Activated naive CD8-positive, alpha-beta T cell treated with anti-CD3 and anti-CD28 coated beads for 36 hours (primary cell): ENCODE measurements at places on chromosomes 4 and X.

DNA sequence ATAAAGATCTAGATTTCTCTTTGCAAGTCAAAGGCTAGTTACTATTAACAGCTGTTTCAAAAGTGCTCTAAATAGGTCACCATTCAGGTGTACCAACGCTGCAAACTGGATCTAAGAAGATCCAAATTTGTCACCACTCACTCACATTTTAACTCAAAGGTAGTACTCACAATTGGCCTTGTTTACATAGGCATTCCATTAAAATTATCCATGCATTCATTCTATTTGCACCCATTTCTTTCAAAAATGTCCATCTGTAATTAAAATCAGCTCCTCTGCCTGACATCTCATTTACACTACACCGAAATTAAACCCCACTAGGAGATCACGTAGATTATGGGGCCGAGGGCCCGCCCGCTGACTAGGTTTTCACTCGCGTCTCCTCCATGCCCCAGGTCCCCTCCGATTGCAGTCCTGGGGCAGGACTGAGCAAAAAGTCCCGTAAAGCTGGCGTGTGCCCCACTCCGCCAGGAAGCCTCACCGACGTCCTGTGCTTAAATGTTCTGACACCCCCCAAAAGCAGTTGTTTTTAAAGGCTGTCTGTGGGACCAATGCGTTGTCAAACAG lies 1.3 kb upstream of the ING2 start:
- peak overlapping the region; percentile 91 for H3K4me3 ChIP-seq
- no peak for DNase-seq
- H3K27ac ChIP-seq: peak overlapping the region; percentile 98

GRCh38 chr4:8252301-8253173 lies 17.0 kb upstream of the HTRA3 start:
- no peak overlapping the region for H3K4me3 ChIP-seq
- no peak for DNase-seq
- no peaks in the 10 kb centered on the region for H3K36me3 ChIP-seq
- H3K27ac ChIP-seq: no peak overlapping the region
- H3K27me3 ChIP-seq: no peaks in the 10 kb centered on the region

- H3K36me3 ChIP-seq: no peaks in the 10 kb centered on the region
- no peaks in the 10 kb centered on the region for H3K27me3 ChIP-seq
- no peaks in the 10 kb centered on the region for H3K4me1 ChIP-seq
- no peak overlapping the region for H3K4me3 ChIP-seq
Observed at GRCh38 chr4:176611951-176612350, 180.8 kb downstream of the VEGFC start.

DNA sequence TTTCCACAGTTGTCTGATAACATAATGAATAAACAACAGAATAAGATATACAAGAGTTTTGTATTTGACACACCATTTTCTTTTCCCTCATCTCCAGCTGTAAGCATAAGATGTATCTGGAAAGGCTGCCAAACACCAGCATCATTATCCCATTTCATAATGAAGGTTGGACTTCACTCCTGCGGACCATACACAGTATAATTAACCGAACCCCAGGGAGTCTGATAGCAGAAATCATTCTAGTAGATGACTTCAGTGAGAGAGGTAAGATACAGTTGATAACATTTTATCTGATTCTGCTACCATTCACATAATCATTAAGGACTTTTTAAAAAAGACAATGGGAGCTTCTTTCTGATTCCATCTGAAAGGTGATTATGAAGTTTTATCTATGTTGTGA lies 535.2 kb downstream of the GALNTL6 start:
- no peaks in the 10 kb centered on the region for H3K27me3 ChIP-seq
- no peaks in the 10 kb centered on the region for H3K36me3 ChIP-seq
- H3K4me1 ChIP-seq: no peaks in the 10 kb centered on the region
- H3K27ac ChIP-seq: no peak overlapping the region
- no peak for DNase-seq

DNA sequence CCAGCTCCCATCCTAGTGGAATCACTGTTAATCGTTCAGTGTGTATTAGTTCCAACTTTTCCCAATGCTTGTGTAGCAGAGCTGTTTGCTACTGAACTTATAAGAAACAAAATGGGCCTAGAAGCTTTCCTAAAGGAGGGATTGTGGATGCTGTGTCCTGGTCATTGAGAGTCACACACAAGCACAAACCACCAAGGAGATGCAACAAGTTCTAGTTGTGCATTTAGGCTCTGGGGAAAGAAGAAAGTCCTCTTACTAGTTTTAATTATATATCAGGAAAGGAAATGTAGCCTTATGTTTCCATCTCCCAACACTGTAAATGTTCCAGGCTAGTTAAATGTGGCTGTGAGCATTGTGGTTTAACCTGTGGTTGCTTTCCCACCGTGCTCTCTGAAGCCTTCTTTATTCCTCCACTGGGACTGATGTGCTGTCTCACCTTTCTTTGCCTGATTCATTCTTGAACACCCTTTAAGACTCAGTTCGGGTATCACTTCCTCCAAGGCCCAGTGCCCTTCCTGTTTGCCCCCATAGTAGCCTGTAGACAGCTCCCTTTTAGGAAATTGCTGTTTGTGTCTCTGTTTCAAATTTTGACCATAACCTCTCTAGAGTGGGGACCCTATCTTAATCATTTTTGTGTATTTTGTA lies 34.3 kb downstream of the ATP10D start:
- DNase-seq: no peak
- no peaks in the 10 kb centered on the region for H3K27me3 ChIP-seq
- peaks cover 14% of the 10 kb centered on the region for H3K4me1 ChIP-seq

GRCh38 chrX:129637217-129638109 lies 17.3 kb downstream of the APLN start:
- no peak overlapping the region for H3K4me3 ChIP-seq
- H3K27me3 ChIP-seq: no peaks in the 10 kb centered on the region
- H3K36me3 ChIP-seq: no peaks in the 10 kb centered on the region
- H3K27ac ChIP-seq: no peak overlapping the region
- DNase-seq: peak; percentile 50

- peaks cover 5% of the 10 kb centered on the region for H3K4me1 ChIP-seq
- peak overlapping the region; percentile 35 for H3K27ac ChIP-seq
- H3K27me3 ChIP-seq: no peaks in the 10 kb centered on the region
- DNase-seq: no peak
- H3K4me3 ChIP-seq: no peak overlapping the region
Observed at GRCh38 chr4:158801066-158801465, 32.2 kb downstream of the FNIP2 start.

- peaks cover 37% of the 10 kb centered on the region for H3K4me1 ChIP-seq
- no peak overlapping the region for H3K4me3 ChIP-seq
- peak overlapping the region; percentile 59 for H3K27ac ChIP-seq
- no peaks in the 10 kb centered on the region for H3K27me3 ChIP-seq
Observed at GRCh38 chr4:139329665-139330200, 27.5 kb upstream of the NDUFC1 start.

- H3K4me1 ChIP-seq: no peaks in the 10 kb centered on the region
- no peak overlapping the region for H3K27ac ChIP-seq
Observed at GRCh38 chr4:14920759-14921320, 81.4 kb upstream of the CPEB2 start.

- no peak for DNase-seq
- no peak overlapping the region for H3K27ac ChIP-seq
- no peaks in the 10 kb centered on the region for H3K4me1 ChIP-seq
- H3K27me3 ChIP-seq: no peaks in the 10 kb centered on the region
- H3K4me3 ChIP-seq: no peak overlapping the region
Observed at GRCh38 chrX:131399678-131400428, 110.7 kb upstream of the IGSF1 start.

GRCh38 chrX:150955590-150955989 lies 27.5 kb upstream of the HMGB3 start:
- peaks cover 6% of the 10 kb centered on the region for H3K27me3 ChIP-seq
- no peaks in the 10 kb centered on the region for H3K36me3 ChIP-seq
- H3K27ac ChIP-seq: no peak overlapping the region
- no peaks in the 10 kb centered on the region for H3K4me1 ChIP-seq

- H3K27me3 ChIP-seq: no peaks in the 10 kb centered on the region
- H3K36me3 ChIP-seq: no peaks in the 10 kb centered on the region
- no peak overlapping the region for H3K4me3 ChIP-seq
- H3K4me1 ChIP-seq: peaks cover 7% of the 10 kb centered on the region
- DNase-seq: no peak
Observed at GRCh38 chr4:40581254-40582140, 48.2 kb downstream of the RBM47 start.

DNA sequence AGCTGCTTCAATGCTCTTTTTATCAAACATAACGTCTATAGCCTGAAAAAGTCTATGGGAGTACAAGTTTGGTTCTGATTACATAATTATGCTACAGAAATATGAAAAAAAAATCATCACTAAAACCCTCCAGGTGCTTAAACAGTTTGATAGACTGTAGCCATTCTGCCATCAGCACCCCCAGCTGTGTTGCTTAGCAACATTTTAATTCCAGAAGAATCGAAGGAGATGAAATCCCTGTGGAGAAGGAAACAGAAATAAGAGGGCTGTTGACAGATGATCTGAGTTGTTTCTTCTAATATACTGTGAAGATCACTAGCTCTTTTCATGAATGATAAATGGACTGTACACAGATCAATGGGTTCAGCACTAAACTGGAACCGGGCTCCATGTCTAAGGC lies 402.8 kb downstream of the AFF2 start:
- no peak overlapping the region for H3K27ac ChIP-seq
- no peaks in the 10 kb centered on the region for H3K27me3 ChIP-seq
- no peak for DNase-seq
- H3K36me3 ChIP-seq: peaks cover 3% of the 10 kb centered on the region
- H3K4me1 ChIP-seq: no peaks in the 10 kb centered on the region
- H3K4me3 ChIP-seq: no peak overlapping the region

DNA sequence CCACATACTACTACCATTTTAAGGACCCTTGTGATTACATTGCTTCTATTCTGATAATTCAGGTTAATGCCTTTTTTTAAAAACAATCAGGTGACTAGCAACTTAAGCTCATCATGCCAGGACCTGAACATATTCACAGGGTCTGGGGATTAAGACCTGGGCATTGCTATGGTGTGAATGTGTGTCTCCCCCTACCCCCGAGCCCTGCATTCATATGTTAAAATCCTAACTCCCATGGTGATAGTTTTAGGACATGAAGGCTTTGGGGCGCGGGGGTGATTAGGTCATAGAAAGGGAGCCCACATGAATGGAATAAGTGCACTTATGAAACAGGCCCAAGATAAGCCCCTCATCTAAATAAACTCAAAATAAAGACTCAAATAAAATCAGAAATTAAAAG lies 734.4 kb upstream of the PABPC4L start:
- H3K27me3 ChIP-seq: no peaks in the 10 kb centered on the region
- DNase-seq: no peak
- no peak overlapping the region for H3K27ac ChIP-seq
- H3K36me3 ChIP-seq: no peaks in the 10 kb centered on the region

DNA sequence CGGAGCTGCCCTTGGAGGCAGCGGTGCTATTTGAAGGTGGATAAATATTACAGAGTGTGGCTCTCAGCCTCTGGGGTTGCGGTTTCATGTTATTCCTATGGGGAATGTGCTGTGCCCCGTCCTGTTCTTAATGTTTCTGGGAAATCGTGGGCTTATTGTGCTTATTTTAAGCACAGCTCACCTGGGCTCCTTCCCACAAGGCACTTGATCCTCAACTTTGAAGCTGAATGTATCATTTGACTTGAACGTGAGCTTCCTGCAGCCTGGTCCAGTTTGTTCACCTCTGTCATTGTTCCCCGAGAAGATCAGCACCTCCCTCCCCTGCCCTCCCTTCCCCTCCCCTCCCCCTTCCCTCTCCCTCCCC lies 3.9 kb downstream of the SORCS2 start:
- no peak overlapping the region for H3K27ac ChIP-seq
- peaks cover 39% of the 10 kb centered on the region for H3K27me3 ChIP-seq
- no peaks in the 10 kb centered on the region for H3K4me1 ChIP-seq
- DNase-seq: no peak
- H3K4me3 ChIP-seq: no peak overlapping the region

GRCh38 chr4:55949482-55949802 lies 697 bp downstream of the CEP135 start:
- peaks cover 15% of the 10 kb centered on the region for H3K36me3 ChIP-seq
- peaks cover 27% of the 10 kb centered on the region for H3K4me1 ChIP-seq
- H3K27ac ChIP-seq: peak overlapping the region; percentile 86
- no peak for DNase-seq

GRCh38 chrX:54495814-54496516 lies at the start of gene FGD1:
FGD1 (minus strand) TSS chrX:54496234; CDS start chrX:54495432, 802 bp downstream.
- peak; percentile 24 for DNase-seq
- H3K27me3 ChIP-seq: peaks cover 30% of the 10 kb centered on the region
- no peaks in the 10 kb centered on the region for H3K36me3 ChIP-seq
- peak within 1 kb of the TSS; percentile 64 for H3K4me3 ChIP-seq
- no peaks in the 10 kb centered on the region for H3K4me1 ChIP-seq

DNA sequence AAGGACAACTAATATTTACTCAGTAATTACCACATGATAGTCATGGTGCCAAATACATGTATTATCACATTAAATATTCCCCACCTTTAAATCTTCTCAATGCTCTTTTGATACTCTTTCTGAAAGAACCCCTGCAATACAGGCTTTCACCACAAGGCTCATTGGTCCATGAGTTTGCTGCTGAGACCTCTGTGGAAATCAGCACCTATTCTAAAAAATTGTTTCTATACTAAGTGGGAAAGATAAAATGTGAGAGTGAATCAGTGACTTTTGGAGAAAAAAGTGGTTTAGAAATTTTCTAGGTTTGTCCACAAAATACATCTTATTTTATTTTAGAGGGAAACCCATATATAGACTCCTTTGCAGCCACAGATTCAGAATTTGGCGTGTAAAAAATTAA lies 257.3 kb downstream of the ZIC3 start:
- no peak overlapping the region for H3K4me3 ChIP-seq
- no peak for DNase-seq
- H3K27me3 ChIP-seq: no peaks in the 10 kb centered on the region

DNA sequence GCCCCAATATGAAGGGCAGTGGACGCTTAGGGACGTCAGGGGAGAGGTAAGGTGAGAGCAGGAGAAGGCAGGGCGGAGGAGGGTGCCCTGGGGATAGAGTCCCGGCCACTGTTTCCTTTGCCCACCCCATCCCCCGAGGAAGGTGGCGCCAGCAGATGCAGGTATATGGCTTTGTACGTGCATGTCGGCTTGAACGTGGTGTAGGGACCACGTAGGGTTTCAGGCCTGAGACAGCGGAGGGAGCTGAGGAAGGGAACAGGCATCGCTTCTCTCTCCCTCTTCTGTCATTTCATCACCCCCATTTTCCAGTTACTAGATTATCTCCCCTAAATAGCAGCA lies 97.9 kb downstream of the PHKA2 start:
- H3K36me3 ChIP-seq: no peaks in the 10 kb centered on the region
- H3K27ac ChIP-seq: peak overlapping the region; percentile 93
- DNase-seq: peak; percentile 4
- peak overlapping the region; percentile 81 for H3K4me3 ChIP-seq
- H3K27me3 ChIP-seq: no peaks in the 10 kb centered on the region

DNA sequence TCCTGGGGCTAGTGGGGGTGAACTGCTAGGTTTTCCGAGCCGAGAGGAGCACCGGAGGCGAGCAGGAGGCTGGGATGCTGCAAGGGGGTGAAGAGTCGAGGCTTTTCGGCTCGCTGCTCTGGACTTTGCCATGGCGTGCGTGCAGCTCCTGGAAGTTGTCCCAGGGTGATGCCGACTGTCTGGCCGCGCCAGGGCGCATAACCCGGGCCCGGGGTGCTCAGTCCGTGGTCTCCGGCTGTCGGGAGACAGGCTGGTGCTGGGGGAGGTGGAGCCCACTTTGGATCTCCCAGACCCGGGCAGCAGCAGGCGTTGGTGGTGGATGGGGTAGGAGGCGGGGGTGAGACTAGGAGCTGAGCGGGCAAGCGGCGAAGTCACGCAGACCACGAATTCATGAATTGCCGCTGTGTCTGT lies 793 bp downstream of the GRIA3 start:
- H3K36me3 ChIP-seq: peaks cover 1% of the 10 kb centered on the region
- H3K27me3 ChIP-seq: peaks cover 53% of the 10 kb centered on the region
- DNase-seq: no peak
- H3K27ac ChIP-seq: no peak overlapping the region
- H3K4me1 ChIP-seq: no peaks in the 10 kb centered on the region

GRCh38 chrX:144335402-144335801 lies 451.5 kb downstream of the UBE2NL start:
- no peaks in the 10 kb centered on the region for H3K27me3 ChIP-seq
- H3K4me3 ChIP-seq: no peak overlapping the region
- no peak for DNase-seq
